ENCODE measurements at places on chromosomes 7 and 10.

- DNase-seq, result no peak
These were observed 30.3 kb downstream of the PROSER2 start for GRCh38 chr10:11853468-11853867.

DNA sequence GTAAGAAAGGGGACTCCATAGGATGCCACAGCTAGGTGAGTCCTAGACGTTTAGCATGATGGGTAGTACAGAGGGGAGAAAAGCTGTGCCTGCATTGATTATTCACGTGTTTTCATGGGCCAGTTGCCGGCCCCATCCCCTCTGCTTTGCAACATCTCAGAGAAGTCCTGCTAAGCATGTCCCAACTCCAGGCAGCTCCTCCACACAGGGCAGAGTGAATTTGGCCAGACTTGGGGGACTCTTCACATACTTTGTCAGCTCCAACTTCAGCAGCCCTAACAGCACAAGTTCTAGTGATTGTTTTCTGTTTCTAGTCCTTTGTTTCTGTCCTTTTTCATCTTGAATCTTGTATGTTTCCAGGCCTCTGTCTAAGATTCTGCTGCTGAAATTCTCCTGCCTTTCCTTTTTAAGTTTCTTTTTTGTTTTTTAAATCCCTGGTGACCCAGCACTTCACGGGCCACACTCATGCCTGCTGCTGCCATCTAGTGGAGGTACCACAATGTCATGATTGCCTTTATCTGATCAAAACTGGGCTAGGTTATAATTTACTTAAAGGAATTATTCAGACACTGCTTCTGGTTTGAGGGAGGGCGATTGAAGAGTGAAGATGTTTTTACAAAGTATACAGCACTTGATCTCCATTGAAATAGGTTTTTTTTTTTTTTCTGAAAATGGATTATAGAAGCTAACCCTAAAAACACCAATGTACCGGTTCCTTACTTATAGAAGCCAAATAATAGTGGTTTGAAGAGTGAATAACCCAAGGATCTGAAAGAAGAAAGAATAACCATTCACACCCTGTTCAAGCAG lies 276.9 kb downstream of the CSTF2T start:
- peak; percentile 50 for DNase-seq

GRCh38 chr10:111030042-111030750 lies 46.6 kb upstream of the ADRA2A start:
- no peak for DNase-seq

- no peak for DNase-seq
These were observed 393.4 kb downstream of the ACTR3B start for GRCh38 chr7:153152801-153153422.

- DNase-seq, result no peak
These were observed 57.5 kb upstream of the MGAM2 start for GRCh38 chr7:142053988-142054387.

- no peak for DNase-seq
These were observed 28.9 kb downstream of the COL17A1 start for GRCh38 chr10:104056619-104057273.

DNA sequence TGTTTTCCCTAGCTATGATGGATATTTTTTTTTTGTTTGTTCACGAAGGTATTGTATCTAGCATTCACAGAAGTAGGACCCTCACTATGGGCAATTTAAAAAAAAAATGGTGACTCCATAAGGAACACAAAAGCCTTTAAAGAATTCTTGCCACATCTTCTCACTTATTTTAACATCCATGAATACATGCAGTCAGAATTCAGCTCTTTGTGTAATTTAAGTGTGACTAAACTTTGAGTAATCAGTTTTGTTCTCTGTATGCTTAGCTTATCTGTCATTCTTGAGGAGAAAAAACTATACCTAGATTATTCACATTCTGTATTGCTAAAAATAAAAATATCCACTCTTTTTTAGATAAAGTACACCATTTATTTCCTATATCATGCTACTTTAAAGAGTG lies 313.2 kb upstream of the KCND2 start:
- DNase-seq, result no peak

GRCh38 chr10:100739517-100740368 lies 5.6 kb upstream of the PAX2 start:
- DNase-seq, result peak; percentile 73

Measured in ecto neural progenitor cell (in vitro differentiated cells).